Activated naive CD4-positive, alpha-beta T cell treated with anti-CD3 and anti-CD28 coated beads, Interleukin-2, amount 50 U/mL, for 72 hours (primary cell): ENCODE measurements at places on chromosomes 4 and X. TPM values are rescaled to one million over a fixed set of nuclear protein-coding genes. Genes with fewer than 3 reads are reported as not detected.

The MID2 gene
- 10.3 TPM for total RNA-seq

The FGD1 gene
- 0.31 TPM for total RNA-seq

DNA sequence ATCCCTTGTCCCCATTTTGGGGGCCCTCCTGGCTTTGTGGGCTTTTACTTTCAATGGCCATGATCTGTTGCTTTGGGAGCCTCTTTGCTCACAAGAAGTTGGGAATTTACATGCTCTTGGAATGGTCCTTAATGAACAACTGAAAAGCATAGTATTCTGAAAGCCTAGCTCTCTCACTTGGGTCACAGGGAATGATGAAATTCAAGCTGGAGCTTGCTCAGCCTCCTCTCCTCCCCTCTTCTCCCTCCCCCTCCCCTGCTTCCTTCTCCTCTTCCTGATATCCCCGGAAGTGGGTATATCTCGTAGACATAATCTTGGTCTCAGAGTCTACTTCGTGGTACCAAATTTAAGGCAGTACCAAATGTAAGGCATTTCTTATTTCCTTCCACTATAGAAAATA is 400.6 kb upstream of the NR3C2 start:
- no peak for DNase-seq

The SLC9B1 gene
- total RNA-seq: 1.8 TPM

The BBS12 gene
- 0.96 TPM for total RNA-seq

DNA sequence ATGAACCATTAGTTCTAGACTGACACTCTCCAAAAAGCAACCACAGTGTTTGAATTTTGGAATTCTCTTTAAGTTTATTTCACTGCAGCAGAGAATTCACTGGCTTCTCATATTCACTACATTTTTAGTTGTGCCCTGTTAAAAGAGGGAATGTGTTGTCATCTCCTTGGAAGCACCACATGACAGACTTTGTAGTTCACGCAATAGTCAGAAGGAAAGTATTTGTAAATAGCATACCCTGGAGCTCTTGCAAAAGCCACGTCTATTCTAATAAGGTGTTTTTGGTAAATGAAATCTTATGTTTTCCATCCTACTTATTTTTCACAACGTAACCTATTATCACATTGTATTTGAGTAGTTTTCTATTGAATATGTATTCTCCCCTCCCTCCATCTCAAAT is 25.8 kb downstream of the DOCK11 start:
- no peak for DNase-seq

The PFKFB1 gene
- total RNA-seq: 0.27 TPM

The CTAG1A gene
- not detected for total RNA-seq

GRCh38 chr4:8010618-8011017 is 71.0 kb upstream of the AFAP1 start:
- no peak for DNase-seq

DNA sequence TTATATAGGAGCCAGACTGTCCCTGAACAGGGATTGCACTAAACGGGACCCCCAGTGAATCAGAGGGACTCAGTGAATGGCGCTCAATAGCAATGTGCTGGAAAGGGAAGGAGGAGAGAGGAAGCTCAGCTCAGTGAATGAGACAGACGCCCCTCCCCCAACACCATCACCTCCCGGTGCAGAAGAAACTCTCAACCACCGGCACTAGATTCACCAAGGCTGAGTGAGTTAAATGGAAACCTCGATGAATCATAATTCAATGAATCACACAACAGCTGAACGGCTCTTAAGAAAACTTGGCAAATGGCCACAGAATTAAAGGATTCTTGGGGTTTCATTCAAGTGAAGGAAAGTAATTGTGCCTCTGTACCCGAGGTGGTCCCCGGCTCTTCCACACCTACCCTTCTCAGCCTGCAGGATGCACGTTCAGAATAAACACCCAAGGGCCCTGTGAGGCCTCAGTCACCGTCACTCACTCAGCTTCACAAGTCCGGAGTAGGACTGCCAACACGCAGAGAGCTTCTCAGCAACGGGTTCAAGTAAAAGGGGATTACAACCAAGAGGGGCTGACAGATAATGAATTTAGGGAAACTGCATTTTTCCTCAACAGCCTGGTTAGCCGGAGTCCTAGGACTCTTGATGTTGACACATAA is 29.3 kb downstream of the CRMP1 start:
- peak; percentile 63 for DNase-seq

The MTMR1 gene
- 16.8 TPM for total RNA-seq

The ARHGAP24 gene
- total RNA-seq: not detected

DNA sequence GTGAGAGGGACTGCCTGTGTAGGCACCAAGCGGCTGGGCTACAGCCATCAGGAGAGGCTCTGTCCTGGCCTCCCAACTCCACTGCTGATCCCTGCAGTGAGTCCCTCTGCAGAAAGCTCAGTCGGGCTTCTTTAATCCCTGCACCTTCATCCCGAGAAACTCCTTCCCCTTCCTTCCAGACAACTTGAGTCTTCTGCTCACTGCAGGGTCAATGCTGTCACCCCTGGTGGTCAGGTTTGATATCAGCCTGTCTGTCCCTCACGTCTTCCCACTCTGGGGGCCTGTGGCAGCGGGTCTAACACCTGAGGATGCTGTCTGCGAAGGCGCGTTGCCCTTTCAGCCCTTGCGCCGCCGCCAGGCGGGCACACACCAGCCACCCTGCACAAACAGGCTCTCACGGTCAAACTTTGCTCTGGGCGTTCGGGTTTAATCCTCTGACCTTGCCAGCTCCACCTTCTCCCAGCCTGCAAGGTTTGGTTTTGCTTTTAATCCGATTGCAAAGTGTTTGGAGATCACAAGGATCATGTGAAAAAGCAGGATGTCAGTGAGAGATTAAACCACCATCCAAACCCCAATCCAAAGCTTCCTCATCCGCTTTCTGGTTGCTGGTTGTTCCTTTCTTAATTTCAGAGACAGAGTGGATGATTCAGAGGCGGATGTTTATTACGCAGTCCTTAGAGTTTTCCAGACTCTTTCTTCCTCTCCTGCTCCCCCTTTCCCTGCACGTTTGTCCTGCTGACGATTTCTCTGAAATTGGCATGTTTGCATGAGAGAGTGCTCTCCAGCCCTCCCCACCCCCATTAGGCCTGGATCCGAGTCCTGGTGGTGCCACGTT is 74.8 kb upstream of the SLC34A2 start:
- no peak for DNase-seq

The AMBN gene
- not detected for total RNA-seq

DNA sequence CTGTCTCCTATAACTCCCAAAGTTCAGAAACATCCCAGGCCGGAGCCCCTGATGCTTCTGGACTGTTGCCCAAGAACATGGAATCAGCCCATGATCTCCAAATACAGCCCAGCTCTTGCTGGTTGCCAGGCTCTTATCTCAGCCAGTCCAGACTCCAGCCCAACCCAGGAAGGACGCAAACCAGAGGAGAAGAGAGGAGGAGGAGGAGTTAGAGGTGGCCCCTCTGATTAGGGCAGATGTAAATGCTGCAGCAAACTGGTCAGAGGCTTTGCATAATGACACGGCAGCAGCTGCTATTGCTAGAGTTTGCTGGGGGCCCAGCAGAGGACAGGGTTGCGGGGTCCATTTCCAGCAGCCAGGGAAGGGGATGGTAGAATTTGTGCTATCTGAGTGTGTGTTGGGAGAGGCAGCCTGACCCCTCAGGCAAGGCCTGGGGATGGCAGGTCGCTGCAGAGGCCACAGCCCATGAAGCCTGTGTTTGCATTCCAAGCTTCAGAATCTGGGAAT is 4.2 kb upstream of the OTUD5 start:
- no peak for DNase-seq

The PTPN13 gene
- total RNA-seq: 0.39 TPM

DNA sequence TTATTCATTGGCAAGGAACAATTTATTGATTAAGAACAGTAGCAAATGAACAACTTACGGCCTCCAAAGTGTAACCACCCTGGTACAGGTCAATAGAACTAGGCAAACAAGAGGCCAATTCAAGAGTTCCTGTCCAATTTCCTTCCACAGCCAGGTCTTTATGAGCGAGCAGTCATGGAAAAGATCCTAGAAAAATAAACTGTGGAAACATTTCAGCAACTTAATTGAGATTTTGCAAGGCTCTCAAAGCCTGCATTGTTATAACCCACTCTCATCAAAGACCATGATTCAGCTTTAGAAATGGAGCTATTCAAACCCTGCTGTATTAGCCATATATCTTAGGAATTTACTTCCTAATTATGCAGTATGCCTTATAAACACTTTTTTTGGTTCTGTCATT is 43.6 kb downstream of the UNC5C start:
- no peak for DNase-seq

- DNase-seq: no peak
These were observed 69.1 kb upstream of the FBXW7 start for GRCh38 chr4:152605031-152605430.

DNA sequence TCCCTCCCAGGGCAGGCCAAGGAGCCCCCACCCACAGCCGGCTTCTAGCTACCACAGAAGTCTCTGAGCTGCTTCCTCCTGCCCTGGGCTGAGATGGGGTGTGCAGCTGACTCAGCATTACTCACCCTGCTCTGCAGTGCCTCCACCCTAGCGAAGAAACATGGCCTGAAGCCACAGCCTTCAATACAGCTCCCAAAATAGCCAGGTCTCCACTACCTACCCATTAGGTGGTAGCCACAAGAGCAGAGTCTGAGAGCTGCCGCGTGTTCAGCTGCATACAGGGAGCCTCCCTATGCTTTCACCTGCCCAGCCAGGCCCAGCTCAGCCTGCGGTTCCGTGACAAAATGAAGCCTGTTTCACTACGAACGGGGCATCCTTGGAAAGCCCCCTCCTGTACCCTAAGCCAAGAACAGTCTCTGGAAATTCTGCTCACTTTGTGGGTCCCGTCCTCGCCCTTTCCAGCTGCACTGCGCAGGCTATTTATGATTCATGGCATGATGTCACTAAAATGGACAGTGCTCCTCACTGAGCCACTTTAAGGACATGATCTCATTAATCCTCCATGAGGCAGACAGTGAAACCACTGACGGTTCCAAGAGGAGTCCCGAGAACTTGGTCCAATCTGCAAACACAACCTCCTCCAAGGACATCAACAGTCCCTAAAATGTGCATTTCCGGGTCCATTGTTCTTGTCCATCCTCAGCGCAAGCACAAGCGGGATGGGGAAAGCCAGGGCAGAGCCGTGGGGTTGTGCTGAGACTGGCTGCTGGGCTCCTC is 20.2 kb downstream of the WDR1 start:
- peak; percentile 90 for DNase-seq

- no peak for DNase-seq
These were observed 25.2 kb upstream of the NAP1L5 start for GRCh38 chr4:88722828-88723227.

DNA sequence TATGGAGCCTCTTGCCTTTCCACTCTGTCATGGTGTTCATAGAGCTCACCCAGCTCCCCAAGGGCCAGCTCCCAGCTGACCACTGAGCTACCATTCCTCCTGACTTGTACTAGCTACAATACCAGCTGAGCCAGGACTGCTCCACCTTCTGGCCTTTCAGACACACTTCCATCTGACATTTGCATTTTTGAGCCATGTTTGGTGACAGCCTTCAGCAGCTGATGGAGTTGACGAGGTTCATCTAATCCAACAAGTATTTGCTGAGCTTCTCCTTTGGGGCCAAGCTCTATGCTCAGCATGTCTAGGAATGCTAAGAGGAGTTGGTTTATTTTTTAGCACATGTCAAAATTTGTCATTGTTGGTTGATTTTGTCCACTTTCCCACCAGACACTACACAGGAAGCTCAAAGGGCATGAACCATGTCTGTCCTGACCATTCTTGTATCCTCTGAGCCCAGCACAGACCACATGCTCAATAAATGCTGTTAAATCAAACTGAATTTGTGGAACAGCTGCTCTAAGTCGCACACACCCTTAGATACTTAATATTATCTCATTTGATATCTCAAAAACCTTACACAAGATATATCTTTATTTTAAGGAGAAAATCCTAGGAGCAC is 142.6 kb upstream of the PPARGC1A start:
- no peak for DNase-seq

DNA sequence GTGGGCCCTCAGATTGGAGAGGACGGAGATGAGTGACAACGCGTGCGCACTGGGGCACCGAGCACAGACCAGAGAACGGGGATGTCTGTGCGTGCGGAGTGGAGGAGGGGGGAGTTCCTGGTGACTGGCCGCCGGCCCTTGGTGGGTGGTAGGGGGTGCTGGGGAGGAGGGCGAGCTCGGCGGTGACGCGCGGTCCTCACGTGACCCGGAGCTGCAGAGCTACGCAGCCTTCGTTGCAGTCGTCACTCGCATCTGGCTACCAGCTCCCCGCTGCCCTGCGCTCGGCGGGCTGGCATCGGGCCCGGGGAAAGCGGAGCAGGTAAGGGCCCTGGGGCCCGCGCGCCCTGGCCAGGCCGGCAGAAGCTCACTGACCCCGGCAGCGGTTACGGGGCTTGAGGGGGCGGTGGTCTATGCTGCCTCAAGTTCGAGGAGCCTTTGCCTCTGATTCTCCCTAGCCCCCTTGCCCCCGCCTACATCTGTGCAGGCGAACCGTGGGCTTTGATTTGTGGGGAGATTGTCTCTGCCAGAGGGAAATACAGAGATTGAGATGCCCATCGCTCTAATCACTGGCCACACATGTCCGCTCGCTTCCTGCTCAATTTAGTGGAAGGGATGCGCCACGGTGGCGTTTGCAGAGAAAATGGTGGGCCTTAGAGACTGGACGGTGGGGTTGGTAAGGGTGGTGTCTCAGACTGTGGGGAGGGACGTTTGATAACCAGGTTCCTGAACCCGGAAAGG is at the start of gene ARMCX4:
Gene ARMCX4, plus strand, starts transcription at position 245 of the 738 bp plus-strand sequence. CDS start 3,134 bp downstream, outside the sequence.
- DNase-seq: peak; percentile 15

GRCh38 chrX:148555101-148555500 is 54.7 kb downstream of the AFF2 start:
- DNase-seq: no peak
